ENCODE measurements at places on chromosomes 5 and 9. TPM values are rescaled to one million over a fixed set of nuclear protein-coding genes. Genes with fewer than 3 reads are reported as not detected.
A peak's percentile ranks its signal among the peaks of the same experiment; 100 is the strongest.

GRCh38 chr9:136051453-136051836 lies 43.6 kb downstream of the NACC2 start:
- no peaks in the 10 kb centered on the region for H3K36me3 ChIP-seq
- DNase-seq, result peak; percentile 36
- H3K4me3 ChIP-seq, result peak overlapping the region; percentile 42
- H3K4me1 ChIP-seq, result peaks cover 9% of the 10 kb centered on the region

GRCh38 chr5:101338226-101338625 lies 435.1 kb upstream of the ST8SIA4 start:
- no peaks in the 10 kb centered on the region for H3K36me3 ChIP-seq
- DNase-seq, result no peak
- H3K4me1 ChIP-seq, result no peaks in the 10 kb centered on the region
- H3K27me3 ChIP-seq, result no peaks in the 10 kb centered on the region

Gene IL13
- polyA plus RNA-seq, result not detected

Gene C5orf63
- polyA plus RNA-seq, result 0.31 TPM

Gene IRX4
- polyA plus RNA-seq, result 257 TPM

DNA sequence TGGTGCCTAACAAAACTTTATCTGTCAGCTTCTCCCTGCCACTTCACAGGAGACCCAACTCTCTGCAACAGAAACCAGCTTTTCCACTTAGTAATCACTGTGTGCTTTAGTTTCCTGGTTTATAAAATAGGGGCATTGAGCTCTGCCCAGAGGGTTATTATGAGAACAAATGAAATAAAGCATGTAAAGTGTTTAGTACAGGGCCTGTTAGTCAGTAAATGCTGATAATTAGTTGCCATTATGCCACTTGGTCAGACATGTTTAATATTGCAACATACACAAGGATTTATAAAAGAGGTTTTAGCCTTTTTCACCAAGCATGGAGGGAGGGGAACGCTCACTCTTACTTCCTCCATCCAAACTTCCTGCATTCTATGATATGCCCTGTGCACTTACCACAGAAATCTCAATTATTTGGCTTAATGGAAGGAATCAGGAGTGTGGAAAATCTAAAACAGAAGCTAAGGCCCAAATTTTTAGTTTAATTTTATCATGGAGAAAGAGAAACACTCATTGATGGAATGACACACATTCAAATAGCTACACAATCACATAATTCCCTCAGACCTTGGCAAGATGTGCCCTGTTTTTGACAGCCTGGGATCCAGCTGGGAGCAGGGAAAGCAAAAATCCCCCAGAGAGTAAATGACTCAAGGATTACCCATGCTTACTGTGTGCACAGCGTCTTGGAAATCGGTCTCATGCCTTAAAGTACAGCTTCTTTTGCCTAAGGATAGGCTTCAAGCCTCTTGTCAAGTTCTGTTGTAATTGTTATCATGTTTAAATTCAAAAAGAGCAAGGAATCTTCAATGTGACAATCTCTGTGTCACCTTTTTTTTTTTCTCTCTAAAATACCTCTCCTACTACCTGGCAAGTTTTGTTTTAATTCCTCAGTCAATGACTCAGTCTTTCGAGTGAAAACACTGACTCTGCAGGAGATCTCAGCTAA lies 34.0 kb downstream of the ZNF474 start:
- no peaks in the 10 kb centered on the region for H3K4me1 ChIP-seq
- DNase-seq, result no peak
- H3K36me3 ChIP-seq, result no peaks in the 10 kb centered on the region
- H3K27me3 ChIP-seq, result no peaks in the 10 kb centered on the region
- H3K4me3 ChIP-seq, result no peak overlapping the region
- H3K27ac ChIP-seq, result no peak overlapping the region

- no peaks in the 10 kb centered on the region for H3K36me3 ChIP-seq
- H3K4me3 ChIP-seq, result no peak overlapping the region
- H3K27me3 ChIP-seq, result no peaks in the 10 kb centered on the region
- peak; percentile 5 for DNase-seq
Measured at GRCh38 chr9:5326893-5327548, 12.7 kb downstream of the RLN1 start.

GRCh38 chr5:171534043-171534895 lies 114.8 kb downstream of the FGF18 start:
- no peak for DNase-seq
- H3K27me3 ChIP-seq, result no peaks in the 10 kb centered on the region
- H3K4me3 ChIP-seq, result no peak overlapping the region
- H3K4me1 ChIP-seq, result peaks cover 6% of the 10 kb centered on the region
- no peak overlapping the region for H3K27ac ChIP-seq

- no peak overlapping the region for H3K27ac ChIP-seq
- no peak overlapping the region for H3K4me3 ChIP-seq
- no peaks in the 10 kb centered on the region for H3K27me3 ChIP-seq
- H3K4me1 ChIP-seq, result peaks cover 7% of the 10 kb centered on the region
Measured at GRCh38 chr9:91085517-91086291, 276.0 kb downstream of the AUH start.

DNA sequence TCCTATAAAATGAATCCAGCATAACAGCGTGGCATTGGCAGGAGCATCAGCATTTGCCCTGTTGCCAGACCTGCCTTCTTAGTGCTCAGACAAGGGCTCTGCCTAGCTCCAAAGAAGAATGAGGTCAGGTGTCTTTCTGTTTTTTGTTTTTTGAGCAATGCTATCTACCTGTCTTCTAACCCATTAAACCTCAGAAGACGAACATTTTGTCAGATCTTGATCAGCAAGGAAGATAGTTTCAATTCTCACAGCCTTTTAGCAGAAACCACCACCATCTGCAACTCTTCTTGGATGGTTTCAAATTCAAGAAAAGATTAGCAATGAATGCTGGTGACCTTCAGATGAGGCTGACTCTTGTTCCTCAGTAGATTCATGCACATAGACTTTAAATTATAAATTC lies 103.5 kb upstream of the IQGAP2 start:
- H3K36me3 ChIP-seq, result no peaks in the 10 kb centered on the region
- no peaks in the 10 kb centered on the region for H3K4me1 ChIP-seq
- H3K4me3 ChIP-seq, result no peak overlapping the region
- H3K27me3 ChIP-seq, result no peaks in the 10 kb centered on the region
- no peak for DNase-seq

Gene GPR150
- 0.35 TPM for polyA plus RNA-seq

Gene CAMLG
- polyA plus RNA-seq, result 22.7 TPM

Gene PCDHB2
- polyA plus RNA-seq, result 31.2 TPM

- no peak for DNase-seq
- no peak overlapping the region for H3K4me3 ChIP-seq
- H3K27me3 ChIP-seq, result no peaks in the 10 kb centered on the region
- no peaks in the 10 kb centered on the region for H3K4me1 ChIP-seq
- H3K36me3 ChIP-seq, result no peaks in the 10 kb centered on the region
Measured at GRCh38 chr9:801399-802071, 40.0 kb upstream of the DMRT1 start.

DNA sequence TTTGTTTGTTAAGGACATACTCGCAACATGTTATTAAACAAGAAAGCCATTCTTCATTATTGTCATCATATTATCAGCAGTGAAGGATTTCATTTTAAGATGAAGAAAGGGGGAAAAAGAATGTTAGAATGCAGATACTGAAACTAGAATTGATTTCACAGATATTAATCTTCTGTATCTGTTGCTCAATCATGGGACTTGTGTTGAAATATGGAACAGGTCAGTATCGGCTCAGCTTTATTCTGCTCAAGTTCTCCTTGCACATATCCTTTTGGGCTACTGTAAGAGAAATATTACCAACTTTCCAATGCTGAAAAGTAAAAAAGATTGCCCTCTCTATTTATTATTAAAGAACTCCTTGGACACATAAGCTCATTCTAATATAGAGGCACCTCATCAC lies 13.8 kb upstream of the ANXA1 start:
- H3K4me1 ChIP-seq, result peaks cover under 1% of the 10 kb centered on the region
- no peak for DNase-seq
- H3K27ac ChIP-seq, result no peak overlapping the region

GRCh38 chr5:56003179-56003578 lies 8.4 kb upstream of the IL6ST start:
- no peak overlapping the region for H3K27ac ChIP-seq
- no peaks in the 10 kb centered on the region for H3K4me1 ChIP-seq
- H3K36me3 ChIP-seq, result no peaks in the 10 kb centered on the region

Gene NOXA1
- polyA plus RNA-seq, result 14.9 TPM

DNA sequence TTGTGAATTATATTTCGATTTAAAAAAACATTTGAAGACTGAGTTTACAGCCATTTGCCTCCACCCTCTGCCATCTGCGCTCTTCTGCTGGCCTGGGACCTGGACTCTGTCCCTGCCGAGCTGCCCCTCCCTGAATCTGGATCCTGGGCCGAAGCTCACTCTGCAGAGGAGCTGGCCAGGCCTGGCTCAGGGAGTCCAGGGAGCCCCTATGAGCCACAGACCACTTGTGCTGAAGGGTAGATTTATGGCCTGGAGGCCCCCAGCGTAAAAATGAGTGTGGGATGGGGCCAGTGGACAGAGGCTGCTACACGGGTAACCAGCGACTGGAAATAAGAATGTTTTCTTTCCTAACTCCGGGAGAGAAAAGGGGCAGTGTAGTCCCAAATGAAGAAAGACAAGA lies 129.8 kb downstream of the FGF18 start:
- no peak overlapping the region for H3K4me3 ChIP-seq
- DNase-seq, result no peak
- no peak overlapping the region for H3K27ac ChIP-seq

DNA sequence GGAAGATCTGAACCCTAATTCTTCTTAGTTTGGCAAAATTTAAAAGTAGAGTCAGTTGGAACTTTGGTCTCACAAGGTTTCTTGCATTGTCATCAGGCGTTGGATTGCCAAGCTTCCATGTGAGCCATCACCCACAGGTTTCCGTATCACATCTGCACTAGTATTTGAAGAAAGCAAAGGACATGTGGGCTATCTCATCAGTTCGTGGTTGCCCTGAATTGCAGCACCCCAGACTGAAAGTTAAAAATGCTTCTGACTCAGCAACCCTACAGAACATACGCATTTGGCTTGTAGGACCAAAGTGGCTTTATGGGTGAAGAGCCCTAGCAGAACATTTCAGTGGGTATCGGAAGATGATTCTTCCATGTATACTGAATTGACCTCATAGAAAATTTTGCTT lies 358.0 kb downstream of the ENC1 start:
- H3K27ac ChIP-seq, result no peak overlapping the region
- no peaks in the 10 kb centered on the region for H3K27me3 ChIP-seq
- H3K4me1 ChIP-seq, result no peaks in the 10 kb centered on the region
- H3K36me3 ChIP-seq, result no peaks in the 10 kb centered on the region
- no peak for DNase-seq
- no peak overlapping the region for H3K4me3 ChIP-seq

DNA sequence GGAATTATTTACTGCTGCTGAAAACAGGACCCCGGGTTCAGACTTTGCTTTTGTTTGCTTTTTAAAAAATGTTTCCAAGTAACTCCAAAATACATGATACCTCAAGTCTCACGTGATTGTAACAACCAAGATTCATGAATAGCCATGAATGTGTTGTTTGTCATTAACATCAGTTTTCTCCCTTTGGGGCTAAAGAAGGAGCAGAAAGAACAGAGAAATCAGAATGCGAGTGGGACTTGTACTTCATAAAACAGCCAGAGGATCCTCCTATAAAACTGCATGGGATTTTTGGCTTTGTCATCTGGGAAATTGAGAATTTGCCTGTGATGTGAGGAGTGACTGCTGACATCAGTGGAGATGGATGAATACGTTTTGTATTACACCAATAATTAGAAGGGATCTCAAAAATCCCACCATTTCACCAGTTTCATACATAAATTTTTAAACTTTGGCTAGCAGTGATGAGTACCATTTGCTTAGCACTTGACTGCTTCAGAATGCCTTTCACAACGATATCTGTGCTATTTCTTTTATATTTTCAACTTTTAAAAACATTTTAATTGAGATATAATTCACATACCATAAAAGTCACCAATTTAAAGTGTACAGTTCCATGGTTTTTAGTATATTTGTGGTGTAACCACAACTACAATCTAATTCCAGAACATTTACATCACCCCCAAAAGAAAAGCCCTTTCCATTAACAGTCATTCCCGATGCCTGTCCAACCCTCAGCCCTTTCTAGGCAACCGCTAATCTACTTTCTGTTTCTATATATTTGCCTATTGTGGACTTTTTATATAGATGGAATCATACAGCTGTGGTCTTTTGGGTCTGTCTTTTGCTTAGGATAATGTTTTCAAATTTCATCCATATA lies 126.9 kb upstream of the ANKRD55 start:
- no peaks in the 10 kb centered on the region for H3K4me1 ChIP-seq
- no peak for DNase-seq

DNA sequence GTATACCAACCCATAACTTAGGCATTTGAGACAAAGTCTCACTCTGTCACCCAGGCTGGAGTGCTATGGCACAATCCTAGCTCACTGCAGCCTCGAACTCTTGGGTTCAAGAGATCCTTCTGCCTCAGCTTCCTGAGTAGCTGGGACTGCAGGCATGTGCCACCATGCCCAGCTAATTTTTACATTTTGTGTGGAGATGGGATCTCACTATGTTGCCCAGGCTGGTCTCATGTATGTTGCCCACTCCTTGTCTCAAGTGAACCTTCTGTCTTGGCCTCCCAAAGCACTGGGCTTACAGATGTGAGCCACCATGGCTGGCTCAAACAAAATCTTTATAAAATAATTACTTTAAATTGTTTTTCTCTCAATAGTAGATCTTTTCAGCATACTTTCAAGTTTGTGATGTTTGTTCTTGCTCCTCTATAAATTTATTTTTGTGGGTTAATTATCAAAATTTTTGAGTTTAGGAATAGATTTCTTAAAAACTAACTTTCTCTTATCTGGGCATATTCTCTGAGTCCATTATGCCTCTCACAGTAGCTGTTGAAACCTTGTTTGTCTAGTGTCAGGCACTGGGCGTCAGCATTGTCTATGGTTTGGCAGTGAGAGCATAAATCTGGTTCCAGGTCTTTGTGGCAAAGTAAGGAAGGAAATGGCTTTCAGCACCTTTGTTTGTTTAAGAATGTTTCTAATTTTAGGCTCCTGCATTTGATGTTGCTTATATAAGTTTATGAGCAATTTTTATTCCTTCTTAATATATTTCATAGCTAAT lies 38.7 kb downstream of the NLN start:
- no peaks in the 10 kb centered on the region for H3K4me1 ChIP-seq
- H3K27me3 ChIP-seq, result no peaks in the 10 kb centered on the region
- H3K27ac ChIP-seq, result no peak overlapping the region
- no peaks in the 10 kb centered on the region for H3K36me3 ChIP-seq
- H3K4me3 ChIP-seq, result no peak overlapping the region

DNA sequence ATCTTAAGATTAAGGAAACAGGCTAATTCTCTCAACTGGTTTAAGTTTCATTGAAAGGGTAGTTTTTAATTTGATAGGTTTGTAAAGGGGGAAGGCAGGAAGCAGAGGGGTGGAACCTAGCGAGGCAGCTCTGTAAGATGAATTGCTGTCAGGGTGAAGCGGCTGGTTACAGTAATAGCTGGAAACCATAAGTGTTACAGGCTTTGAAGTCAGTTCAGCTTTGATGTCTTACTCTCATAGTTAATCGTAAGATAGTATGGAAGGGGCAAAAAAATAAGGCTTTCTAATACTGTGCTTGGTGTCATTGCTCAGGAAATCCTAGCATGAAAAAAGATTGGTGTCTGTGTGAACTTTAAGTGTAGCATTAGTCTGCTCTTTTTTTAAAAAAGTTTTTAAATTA lies 20.3 kb downstream of the POU5F2 start:
- no peaks in the 10 kb centered on the region for H3K27me3 ChIP-seq
- no peak for DNase-seq

All from cardiac muscle cell (in vitro differentiated cells and primary cell).